ENCODE measurements at places on chromosomes 6 and 20.

DNA sequence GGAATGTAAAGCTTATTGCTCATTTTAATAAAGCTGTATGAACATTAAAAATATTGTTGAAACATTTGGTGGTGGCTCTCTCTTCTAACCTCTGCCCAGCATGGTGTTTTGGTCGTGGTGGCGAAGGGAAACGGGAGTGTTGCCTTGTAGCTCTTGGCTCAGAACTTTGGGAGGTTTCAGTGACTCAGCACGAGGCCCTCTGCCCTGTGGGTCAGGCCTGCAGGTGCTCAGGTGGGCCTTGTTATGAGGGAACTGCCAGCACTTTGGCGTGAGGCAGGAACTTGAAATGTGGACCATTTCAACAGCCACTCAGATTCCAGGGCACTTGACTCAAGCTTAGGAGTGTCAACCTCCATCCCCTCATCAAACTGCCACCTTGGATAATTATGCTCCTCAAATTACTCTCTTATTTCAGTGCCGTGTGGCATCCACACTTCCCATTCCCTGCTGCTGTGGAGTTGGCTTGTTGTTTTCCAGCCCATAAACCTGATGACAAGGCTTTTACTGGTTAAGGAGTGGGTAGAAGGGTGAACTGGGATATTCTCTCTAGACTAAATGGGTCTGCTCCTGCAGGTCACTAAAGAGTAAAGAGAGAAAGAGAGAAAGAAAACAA lies 36.3 kb downstream of the PRDM1 start:
- no peak for DNase-seq

- peak; percentile 55 for DNase-seq
Observed at GRCh38 chr6:166629628-166630027, 2.6 kb upstream of the RPS6KA2 start.

DNA sequence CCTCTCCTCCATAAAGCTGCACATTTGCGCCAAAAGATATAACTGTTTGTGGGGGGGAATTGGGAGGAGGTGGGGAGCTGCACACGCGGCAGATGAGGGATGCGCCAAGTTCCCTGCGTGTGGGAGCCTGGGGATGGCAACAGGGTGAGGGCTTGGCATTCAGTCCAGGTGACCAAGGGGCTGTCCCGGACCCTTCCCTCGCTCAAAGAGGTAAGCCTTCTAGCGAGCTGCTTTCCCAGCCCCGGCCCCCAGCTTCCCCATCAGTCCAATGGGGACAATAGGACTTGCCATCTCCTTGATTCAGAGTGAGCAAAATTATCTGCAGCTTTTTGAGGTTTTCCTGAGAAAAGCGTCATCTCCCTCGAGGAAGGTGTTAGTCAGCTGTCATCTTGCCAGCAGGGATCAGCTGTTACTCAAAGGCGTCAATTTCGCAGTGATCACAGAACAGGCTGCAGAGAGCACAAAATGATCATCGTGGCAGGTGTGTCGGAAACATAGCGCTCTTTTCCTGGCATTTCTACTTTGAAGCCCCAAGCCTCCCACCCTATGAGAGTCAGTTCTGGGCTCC lies 21.3 kb downstream of the ZNF831 start:
- no peak for DNase-seq

- no peak for DNase-seq
Observed at GRCh38 chr6:3236005-3236404, 8.6 kb upstream of the TUBB2B start.

DNA sequence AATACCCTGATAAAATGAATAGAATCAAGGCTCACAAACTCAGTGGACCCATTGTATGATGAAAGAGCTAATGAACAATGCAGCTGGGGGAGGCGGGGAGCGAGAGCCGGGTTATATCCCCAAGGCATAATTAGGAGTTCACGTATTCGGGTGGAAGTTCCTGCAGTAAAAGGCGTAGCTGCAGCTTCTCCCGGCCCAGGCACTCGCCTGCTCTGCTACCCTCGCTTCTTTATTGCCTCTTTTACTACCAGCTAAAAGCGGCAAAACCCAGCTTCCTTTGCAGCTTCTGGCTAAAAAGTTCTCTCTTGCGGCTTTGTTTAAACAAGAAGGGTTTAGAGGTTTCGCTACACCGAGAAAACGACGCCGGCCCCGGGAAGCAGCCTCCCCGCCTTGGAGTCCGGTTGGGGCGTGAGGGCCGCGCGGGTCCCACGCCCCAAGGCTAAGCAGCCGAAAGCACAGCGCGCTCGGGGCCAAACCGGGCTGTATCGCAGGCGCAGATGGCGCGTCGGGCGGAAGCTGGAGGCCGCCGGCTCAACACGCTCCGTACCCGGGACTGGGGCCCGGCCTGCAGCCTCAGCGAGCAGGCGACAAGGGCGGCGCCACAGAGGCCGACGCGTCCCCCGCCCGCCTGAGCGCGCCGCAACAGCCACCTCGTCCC lies 1.6 kb downstream of the ZBTB2 start:
- DNase-seq, result peak; percentile 69

- DNase-seq, result peak; percentile 59
Observed at GRCh38 chr6:161085246-161085645, 93.7 kb downstream of the MAP3K4 start.

DNA sequence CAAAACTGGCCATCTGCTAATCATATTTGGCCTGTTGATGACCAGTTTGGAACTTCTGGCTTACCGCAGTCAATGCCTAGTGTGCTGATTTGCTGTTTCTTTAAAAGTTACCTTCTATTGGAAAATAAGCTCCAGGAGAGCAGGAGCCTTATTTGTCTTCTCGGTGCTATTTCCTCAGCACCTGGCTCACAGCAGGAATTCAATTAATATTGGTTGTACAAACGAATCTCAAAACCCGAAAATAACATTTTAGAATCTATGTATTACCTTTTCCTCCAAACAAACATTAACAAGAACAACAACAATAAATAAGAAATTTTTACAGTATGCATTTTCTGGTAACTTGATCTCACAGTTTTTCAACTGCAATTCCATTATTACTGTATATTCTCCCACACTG lies 1080.7 kb upstream of the MAP3K7 start:
- DNase-seq, result no peak

- DNase-seq, result peak; percentile 98
Observed at GRCh38 chr6:125913864-125914351, 42.7 kb upstream of the HINT3 start.

- DNase-seq, result no peak
Observed at GRCh38 chr6:1271071-1271763, 40.7 kb upstream of the FOXQ1 start.

GRCh38 chr6:150710236-150710635 lies 110.6 kb downstream of the PLEKHG1 start:
- DNase-seq, result no peak

- no peak for DNase-seq
Observed at GRCh38 chr6:109124219-109124618, 28.9 kb downstream of the CEP57L1 start.

Data from iris pigment epithelial cell (primary cell).